Mammary epithelial cell (primary cell): ENCODE measurements at places on chromosomes 1 and 21. TPM values are rescaled to one million over a fixed set of nuclear protein-coding genes. Genes with fewer than 3 reads are reported as not detected.

FBXO28 gene
- polyA plus RNA-seq = 17.3 TPM

VAV3 gene
- polyA plus RNA-seq = 3.5 TPM

C1orf141 gene
- polyA plus RNA-seq = not detected

ACAP3 gene
- polyA plus RNA-seq = 15.5 TPM

S100A14 gene
- 1,954 TPM for polyA plus RNA-seq

BECN2 gene
- polyA plus RNA-seq = not detected

RIMS3 gene
- 3.0 TPM for polyA plus RNA-seq

ZBTB8A gene
- polyA plus RNA-seq = 4.8 TPM

RIPPLY3 gene
- 0.34 TPM for polyA plus RNA-seq

CYP4B1 gene
- polyA plus RNA-seq = 0.52 TPM
